ENCODE measurements at places on chromosomes 2 and 18.
A peak's percentile ranks its signal among the peaks of the same experiment; 100 is the strongest.

DNA sequence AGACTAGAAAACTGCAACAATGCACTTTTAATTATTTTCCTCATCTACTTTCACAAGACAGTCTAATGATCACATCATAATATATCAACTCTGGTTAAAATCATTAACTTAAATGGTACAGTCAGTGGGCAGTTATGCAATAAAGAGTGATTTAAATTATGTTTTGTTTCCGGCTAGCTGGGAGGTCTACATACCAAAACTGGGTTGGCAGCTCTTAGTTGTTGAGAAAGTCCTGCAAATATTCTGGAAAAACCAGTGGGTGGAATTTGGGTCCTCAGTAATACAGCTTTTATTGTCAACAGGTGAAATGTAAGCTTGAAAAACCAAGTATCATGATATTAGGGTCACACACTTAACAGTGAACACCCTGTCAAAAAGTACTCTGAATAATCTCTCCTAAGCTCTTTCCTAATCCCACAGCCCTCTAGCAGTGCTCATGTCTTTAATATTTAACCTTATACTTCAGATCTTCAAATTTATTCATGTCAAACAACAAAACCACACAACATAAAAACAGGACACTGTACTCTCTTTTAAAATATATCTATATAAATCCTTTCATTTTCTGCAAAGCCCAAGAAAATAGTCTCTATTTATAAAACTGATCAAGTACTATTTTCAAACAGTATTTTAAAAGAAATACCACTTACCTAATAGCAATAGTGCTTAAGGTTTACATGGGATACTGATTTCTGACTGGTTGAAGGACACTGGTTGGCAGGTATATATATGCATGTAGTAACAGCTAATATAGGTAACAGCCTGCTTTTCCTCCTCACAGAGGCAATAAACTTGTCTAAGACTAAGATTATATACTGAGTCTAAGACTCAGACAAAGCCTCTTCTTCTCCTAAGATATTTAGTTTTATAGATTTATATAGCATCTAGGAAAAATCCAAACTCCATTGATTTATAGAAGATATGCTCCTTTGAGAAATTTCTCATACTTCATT lies 103.8 kb downstream of the GAREM1 start:
- DNase-seq: no peak

DNA sequence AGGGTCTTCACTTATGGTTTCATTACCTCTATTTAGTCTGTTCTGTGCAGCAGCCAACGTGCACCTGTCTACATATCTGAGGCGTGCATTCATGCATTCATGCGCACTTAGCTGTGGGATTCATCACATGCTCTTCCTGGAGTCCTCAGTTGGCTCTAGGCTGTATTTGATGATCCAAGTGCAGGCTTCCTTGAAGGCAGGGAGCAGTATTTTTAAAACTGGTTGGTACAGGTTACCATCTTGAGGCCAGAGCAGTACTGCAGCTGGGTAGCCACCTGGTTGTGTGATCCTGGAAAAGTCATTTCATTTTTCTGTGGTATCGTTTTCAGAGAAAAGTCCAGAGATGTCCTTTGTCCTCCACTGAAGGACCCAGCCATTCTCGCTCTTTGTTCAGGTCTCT lies 109.8 kb downstream of the EN1 start:
- DNase-seq: no peak

DNA sequence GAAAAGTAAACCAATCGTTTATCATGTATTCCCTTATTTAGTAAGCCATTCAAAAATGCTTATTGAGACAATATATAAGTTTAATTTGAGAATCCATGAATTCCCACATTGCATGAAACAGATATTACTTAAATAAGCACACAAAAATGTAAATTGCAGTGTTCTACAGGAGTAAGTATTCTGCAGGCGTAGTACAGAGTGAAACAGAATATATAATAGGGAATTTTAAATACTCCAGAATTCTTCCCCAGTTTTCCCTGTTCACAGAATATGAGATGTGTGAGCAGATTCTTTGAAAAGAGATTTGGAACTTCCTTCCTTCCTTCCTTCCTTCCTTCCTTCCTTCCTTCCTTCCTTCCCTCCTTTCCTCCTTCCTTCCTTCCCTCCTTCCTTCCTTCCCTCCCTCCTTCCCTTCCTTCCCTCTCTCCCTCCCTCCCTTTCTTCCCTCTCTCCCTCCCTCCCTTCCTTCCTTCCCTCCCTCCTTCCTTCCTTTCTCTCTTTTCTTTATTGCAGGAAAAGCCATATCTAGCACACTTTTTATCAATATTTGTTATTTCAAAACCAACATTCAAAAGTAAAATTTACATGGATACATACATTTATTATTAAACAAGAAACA lies 977.7 kb upstream of the LRRTM1 start:
- DNase-seq: no peak

DNA sequence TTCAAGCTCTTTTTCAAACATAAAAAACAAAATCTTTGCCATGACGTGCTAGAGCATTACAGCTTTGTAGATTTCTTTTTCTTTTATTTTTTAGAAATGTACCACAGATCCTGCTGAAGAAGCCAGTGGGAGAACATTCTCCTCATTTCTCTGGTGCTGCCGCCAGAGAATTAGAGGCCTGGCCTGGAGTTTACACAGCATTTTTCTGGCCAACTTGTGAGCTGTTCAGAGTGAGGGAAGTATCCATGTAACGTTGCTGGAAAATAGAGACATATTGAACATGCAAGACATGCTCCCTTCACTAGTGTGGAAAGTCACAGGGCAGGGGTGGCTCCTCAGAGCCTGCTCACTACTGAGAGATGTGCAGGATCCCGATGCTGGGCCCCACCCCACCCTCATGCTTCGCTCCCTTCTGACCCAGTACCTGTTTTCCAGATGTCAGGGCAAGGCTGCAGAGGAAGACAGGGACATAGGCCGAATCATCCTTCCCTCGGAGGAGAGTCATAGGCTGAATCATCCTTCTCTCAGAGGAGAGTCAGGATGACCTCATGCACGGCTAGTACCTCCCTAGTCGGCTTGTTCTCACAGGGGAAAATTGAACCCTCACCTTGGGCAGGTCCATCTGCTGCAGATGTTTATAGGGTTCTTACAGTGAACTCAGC lies 298.5 kb downstream of the INSIG2 start:
- DNase-seq: no peak

DNA sequence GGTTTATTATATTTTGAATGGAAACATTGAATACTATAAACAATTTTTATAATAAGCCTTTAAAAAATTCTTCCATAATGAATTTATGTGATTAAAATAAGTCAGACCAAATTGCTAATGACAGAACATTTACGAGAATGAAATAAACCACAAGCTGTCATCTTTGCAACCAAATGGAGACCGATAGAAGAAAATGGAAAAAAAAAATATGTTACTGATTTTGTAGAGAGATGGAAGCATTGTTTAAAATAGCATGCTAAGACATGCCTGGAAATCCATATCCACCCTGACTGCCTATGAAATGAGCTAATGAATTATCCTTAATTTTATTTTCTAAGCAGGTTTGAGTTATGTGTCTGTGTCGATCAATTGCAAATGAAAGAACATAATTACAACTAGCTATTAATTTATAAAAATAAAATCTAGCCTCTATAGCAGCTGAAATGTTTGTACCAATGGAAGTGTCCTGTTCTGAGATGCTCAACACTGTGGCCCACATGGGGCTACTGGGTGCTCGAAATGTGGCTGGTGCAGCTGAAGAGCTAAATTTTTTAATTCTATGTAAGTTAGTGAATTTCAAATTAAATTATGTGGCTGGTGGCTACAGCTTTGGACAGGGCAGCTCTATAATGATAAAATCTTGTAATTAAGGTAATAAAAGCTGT lies 832.8 kb downstream of the RNF144A start:
- no peak for DNase-seq

GRCh38 chr2:27431395-27431794 lies 3.0 kb downstream of the NRBP1 start:
- DNase-seq: peak; percentile 36

DNA sequence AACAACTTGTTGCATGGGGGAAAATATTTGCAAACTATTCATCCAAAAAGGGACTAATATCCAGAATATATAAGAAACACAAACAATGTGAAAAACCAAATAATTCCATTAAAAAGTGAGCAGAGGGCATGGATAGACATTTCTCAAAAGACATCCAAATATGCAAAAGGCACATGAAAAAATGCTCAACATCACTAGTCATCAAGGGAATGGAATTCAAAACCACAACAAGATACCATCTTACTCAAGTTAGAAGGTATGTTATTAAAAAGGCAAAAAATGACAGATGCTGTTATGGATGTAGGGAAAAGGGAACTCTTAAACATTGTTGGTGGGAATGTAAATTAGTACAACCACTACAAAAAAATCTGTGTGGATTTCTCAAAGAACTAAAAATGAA lies 396.5 kb downstream of the CCDC85A start:
- DNase-seq: no peak

- DNase-seq: peak; percentile 38
Measured at GRCh38 chr2:192162392-192163042, 32.2 kb downstream of the TMEFF2 start.

GRCh38 chr2:41735476-41735875 lies 312.3 kb upstream of the PKDCC start:
- DNase-seq: no peak

- DNase-seq: no peak
Measured at GRCh38 chr2:241770185-241770935, 6.3 kb upstream of the GAL3ST2 start.

DNA sequence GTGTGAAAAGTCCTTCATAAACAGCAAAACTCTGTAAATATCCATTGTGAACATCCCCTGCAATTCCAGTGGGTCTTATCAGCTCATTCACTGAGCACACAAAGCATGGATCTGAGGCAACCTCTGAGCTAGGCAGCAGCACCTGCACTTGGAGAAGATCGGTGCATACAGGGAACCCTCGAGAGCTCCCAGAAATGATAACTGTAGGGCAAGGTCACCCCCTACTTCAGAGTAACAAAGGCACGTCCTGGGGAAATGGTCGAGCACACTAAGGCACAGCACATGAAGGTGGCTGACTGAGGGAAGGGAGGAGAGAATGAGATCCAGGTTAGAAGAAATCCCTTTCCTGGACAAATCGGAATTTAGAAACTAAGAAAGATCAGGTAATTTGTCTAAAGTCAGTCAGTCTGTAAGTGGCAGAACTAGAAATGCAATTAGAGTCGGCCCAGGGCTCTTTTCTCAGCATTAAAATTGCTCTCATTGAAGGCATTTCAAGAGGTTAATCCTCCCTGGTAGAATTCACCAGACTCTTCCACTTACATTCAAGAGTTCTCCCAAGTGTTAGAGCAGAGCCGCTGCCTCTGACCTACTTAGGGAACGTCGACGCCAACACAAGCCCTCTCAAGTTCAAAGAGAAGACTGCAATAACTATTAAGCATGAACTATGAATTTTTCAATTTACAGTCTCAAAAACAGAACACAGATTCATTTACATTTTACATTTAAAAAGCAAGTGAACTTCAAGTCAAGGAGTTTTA lies 45.9 kb downstream of the PXDN start:
- no peak for DNase-seq
